ENCODE measurements at places on chromosomes 2 and 18. TPM values are rescaled to one million over a fixed set of nuclear protein-coding genes. Genes with fewer than 3 reads are reported as not detected.

DNA sequence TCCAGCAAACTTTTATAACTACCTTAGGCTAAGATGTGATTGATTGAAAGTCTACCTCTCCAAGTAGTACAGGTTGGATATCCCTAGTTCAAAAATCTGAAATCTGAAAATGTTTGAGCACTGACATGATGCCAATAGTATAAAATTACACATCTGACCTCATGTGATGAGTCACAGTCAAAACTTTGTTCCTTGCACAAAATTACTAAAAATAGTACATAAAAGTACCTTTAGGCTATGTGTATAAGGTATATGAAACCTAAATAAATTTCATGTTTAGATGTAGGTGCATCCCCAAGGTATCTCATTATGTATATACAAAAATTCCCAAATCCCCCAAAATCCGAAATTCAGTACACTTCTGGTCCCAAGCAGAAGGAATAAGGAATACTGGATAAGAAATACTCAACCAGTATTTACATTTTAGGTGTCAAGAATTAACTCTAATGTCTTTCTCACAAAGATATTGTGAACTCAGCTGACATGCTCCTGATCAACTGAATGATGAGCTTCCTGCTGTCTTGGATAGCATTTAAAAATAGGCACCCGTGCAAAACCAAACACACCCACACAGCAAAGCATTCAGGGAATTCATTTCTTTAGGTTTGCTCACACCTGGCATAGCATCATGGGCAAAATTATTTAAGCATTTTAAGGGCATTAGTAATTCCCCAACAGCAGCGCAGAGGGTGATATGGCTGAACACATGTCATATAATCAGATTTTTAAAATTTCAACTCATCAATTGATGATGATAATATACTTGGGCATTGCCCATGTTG is 497.4 kb upstream of the MEIS1 start:
- no peak for DNase-seq

The DLGAP1 gene
- 80.2 TPM for total RNA-seq

- DNase-seq, result no peak
Observed at GRCh38 chr2:71512386-71512785, 59.0 kb downstream of the DYSF start.

The LGALSL gene
- total RNA-seq, result 53.7 TPM

The SYT4 gene
- 499 TPM for total RNA-seq

DNA sequence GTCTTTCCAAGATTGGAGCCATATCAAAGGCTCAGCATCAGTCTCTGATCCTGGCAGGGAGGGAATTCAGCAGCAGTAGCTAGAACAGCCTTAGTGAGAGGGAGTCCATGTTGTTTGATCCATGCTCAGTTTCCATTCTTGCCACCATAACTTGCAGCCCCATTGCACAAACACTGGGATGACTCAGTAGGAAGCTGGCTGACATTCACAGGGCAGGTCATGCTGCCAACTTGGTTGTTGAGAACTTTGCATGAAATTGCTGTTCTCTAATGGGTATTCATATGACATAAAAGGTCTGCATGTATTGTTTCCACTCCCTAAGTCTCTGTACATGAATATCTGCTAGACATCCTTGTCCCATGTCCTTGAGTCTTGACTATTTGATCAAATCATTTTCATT is 29.9 kb upstream of the STAT4 start:
- DNase-seq, result no peak

The MAP3K20 gene
- total RNA-seq, result 14.2 TPM

DNA sequence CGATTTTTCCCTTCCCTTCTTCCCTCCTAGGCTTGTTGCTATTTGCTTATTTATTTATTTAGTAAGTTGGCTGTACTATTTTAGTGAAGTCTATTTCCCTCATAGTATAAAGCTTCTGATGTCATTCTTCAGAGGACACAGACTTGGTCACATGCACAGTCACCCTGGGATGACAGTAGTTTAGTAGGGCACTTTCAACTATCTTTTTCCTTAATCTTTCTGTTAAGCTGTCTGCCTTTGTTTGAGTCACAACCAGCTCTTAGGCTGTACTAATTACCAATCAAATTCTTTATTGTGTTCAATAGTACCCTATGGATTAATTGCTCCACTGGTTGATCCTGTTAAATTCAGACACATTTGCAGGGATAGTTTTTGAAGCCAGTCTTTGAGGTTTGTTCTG is 26.9 kb upstream of the RAB31 start:
- DNase-seq, result no peak

- no peak for DNase-seq
Observed at GRCh38 chr18:10205151-10205550, 249.3 kb upstream of the APCDD1 start.
